Cardiac muscle cell (in vitro differentiated cells and primary cell): ENCODE measurements at places on chromosomes 2 and 18.

DNA sequence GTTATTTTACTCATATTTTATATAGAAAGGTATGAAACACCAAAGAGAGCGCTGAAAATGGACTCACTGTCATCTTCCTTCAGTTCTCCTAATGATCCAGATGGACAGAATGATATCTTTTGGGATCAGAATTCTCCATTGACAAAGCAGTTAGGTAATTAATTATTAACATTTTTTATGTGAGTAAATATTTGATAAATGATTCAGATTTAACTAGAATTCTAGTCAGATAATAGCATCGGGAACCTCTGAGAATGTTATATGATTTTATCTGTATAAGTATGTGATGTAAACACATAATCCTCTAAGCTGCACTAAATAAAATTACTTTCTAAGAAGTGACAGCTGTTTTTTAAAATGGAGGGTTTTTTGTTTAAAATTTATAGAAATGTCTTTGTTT lies 2.0 kb downstream of the ETAA1 start:
- no peak for DNase-seq

DNA sequence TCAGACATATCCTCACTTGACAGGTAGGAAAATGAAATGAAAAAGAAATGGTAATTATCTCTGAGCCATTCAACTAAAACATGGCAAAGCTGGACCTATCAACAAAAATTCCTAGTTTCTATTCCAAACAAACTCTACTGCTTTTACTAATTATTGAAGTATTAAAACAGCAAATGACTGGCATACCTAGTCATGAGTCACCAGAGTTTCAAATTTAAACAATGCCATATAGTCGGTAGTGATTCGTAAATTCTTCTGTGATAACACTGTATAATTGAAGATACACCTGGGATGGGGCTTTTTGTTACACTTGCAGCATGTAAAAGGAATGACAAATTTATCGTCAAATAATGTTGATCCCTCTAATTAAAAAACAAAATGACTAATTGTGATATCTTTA lies 153.1 kb upstream of the THUMPD2 start:
- no peak for DNase-seq

GRCh38 chr2:174794851-174795374 lies 30.6 kb upstream of the CHRNA1 start:
- DNase-seq, result no peak

DNA sequence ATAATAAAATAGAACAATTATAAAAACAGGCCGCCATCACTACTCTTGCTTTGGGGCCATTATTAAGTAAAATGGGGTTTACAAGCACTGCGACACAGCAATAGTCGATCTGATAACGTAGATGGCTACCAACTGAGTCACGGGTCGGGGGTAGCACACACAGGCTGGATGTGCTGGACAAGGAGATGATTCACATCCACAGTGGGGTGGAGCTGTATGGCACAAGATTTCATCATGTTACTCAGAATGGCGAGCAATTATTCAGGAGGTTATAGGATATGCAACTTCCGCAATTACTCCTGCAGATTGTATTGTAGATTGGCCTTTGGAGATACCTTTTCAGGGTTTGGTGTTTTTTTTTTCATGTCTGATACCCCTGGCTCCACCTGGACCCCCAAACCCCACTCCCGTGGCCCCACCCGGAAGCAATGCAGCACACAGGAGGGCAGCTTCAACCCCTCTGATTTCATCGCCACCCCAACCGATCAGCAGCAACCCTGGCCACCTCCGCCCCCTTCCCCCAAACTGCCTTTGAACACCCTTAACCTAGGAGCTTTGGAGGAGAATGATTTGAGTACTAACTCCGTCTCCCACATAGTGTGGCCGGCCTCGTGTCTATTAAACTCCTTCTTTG lies 21.4 kb upstream of the MLPH start:
- DNase-seq, result no peak

GRCh38 chr2:15732341-15733077 lies 140.8 kb downstream of the DDX1 start:
- no peak for DNase-seq
